Stomach (tissue), 19 donors: ENCODE measurements at places on chromosomes 6 and 20. TPM values are rescaled to one million over a fixed set of nuclear protein-coding genes. Genes with fewer than 3 reads are reported as not detected.
A peak's percentile ranks its signal among the peaks of the same experiment; 100 is the strongest.

The BPIFB1 gene
- polyA plus RNA-seq: 2.3 TPM

DNA sequence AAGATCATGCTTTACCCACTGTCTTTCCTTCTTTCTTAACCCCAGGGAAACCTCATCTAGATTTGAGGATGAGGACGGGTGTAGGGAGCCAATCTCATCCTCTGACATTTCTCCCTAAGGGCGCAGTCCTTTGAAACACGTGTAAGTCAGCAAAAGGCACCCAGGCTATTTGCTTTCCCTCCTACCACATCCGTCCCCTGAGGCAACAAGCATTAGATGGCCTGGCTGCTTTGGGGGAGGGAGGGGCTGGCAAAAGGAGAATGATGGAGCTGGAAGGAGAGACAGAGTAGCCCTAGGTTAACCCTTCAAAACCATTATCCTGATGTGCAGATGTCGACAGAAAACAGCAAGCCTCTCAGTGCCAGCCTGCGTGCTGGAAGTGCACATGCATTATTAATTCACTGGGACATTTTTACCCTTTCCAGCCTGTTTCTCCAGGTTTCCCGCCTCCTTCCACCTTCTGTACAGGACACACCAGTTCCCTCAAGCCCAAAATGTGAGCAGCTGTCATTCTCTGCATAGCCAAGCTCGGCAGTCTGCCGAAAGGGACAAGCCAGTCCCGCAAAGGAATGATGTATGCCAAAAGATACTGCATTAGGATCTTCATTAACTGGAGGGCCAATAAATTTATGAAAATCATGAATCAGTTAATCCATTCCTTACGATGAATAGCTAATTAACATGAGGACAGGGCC lies 547.2 kb downstream of the CD83 start:
- no peak for DNase-seq

- DNase-seq: peak; percentile 44
Observed at GRCh38 chr6:57267586-57268293, 45.6 kb upstream of the RAB23 start.

GRCh38 chr6:24273096-24273870 lies 84.6 kb downstream of the DCDC2 start:
- no peak for DNase-seq

DNA sequence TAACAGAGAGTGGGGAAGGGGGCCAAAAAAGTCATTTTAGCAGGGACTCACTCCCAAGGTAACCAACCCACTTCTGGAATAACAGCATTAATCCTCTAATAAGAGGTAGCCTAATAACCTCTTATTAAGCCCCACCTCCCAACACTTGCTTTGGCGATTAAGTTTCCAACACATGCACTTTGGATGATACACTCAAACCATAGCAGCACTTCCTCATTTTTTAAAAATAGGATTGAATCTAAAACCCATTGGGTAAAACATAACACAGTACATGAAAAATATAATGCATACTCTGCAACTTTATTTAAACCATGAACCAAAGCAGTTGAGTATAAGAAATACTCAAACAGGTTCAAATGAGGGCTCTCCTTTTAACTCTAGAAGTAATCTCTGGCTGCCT lies 318.3 kb downstream of the HACE1 start:
- no peak for DNase-seq
